ENCODE measurements at places on chromosomes 2 and 18.
A peak's percentile ranks its signal among the peaks of the same experiment; 100 is the strongest.

GRCh38 chr18:58896268-58896667 is 31.6 kb downstream of the ZNF532 start:
- DNase-seq, result peak; percentile 52

- DNase-seq, result peak; percentile 56
Measured at GRCh38 chr2:152573168-152573567, 144.1 kb downstream of the PRPF40A start.

- DNase-seq, result no peak
Measured at GRCh38 chr2:190406805-190407204, 1.4 kb upstream of the MFSD6 start.

DNA sequence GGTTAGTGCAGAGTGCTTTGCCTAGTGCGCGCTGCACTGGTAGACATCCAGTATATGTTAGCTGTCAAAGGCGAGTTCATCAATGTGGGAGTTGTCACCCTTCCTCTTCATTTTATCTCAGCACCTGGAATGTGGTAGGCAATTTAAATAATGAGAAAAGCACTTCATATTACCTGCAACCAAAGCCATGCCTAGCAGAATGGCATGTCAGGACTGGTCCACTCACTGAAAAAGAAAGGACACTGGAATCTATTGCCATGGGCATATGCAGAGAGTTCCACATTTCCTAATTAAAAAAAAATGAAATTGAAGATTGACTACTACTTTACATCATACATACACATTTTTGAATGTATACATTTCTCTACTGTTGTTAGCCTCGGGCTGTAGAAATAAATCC is 139.6 kb downstream of the PAX3 start:
- DNase-seq, result no peak

DNA sequence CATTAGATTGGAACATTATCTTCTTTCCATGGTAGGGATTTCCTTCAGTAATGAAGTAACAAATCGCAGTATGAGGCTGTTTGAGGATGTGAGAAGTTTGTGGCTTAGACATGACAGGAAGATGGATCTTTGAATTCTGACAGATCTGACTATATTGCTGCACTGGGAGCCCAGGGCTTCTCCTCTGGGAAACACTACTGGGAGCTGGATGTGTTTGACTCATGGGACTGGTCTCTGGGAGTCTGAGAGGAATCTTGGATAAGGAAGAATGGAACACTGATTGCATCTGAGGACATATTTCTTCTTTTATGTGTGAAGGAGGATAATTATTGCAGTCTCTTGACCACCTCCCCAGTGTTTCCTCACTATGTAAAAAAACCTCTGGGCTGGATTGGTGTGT is 77.2 kb upstream of the ST6GAL2 start:
- DNase-seq, result no peak

DNA sequence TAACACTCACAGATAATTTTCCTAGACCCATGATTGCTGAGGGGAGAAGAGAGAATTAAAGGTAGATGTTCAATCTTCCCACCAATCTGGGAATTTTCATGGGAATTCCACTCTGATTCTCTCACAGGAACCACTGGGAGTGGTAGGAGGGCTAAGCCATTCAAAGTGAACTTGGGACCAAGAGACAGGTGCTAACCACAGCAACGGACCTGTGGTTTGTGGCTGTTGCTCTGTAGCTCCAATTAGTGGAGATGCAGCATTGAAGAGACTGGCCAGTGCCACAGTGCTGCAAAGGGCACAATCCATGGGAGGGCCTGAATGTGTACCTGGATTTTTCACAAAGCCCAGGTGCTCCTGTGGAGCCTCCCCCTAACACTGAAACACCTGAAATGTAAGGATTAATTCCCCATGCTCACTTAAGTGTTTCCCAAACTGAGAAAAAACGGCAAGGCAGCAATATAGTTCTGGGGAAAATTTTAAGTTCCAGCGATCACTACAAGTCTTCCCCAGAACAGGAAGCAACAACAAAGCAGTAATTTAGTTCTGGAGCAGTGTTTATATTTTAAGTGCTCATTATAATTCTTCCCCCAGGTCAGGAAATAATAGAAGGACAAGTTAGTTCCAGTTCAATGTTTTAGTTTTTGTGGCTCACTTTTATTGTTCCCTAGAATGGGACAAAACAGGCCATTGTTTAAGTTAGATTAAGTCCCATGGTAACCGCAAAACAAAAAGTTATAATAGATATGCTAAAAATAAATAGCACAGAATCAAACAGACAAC is 1045.8 kb downstream of the CNTNAP5 start:
- DNase-seq, result no peak

Measured in GM13977 (cell line).